ENCODE measurements at places on chromosomes 3 and 15.

DNA sequence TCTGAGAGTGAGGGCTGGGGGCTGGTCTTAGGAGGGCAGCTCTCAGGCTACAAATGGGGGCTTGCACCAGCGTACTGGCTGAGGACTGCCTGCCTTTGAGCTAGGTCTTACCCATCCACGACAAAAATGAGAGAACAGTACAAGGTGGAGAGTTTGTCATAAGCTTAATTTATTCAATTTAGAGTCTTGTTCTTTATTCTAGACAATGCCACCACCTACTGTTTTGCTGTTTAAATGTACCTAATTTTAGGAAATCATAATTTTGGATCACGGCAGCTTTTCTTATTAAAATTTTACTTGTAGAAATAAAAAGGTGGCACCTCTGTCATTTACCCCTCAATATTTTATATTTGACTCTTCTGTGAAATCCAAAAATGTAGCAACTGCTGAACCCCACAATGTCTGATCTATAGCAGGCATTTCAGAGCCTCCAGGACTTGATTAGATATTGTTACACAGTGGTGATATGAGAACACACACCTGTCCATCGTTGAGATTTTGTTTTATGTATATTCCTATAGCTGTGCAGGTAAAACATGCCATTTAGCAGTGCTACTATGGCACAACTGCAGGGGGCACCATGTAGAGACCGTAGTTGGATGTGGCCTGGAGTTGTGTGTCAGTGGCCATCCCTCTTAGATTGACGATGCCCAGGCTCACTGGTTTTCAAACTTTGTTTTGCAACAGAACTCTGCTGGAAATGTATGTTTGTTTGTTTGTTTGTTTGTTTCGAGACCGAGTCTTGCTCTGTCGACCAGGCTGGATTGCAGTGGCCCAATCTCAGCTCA, 88.6 kb downstream of the SLCO3A1 start:
- no peak for DNase-seq

DNA sequence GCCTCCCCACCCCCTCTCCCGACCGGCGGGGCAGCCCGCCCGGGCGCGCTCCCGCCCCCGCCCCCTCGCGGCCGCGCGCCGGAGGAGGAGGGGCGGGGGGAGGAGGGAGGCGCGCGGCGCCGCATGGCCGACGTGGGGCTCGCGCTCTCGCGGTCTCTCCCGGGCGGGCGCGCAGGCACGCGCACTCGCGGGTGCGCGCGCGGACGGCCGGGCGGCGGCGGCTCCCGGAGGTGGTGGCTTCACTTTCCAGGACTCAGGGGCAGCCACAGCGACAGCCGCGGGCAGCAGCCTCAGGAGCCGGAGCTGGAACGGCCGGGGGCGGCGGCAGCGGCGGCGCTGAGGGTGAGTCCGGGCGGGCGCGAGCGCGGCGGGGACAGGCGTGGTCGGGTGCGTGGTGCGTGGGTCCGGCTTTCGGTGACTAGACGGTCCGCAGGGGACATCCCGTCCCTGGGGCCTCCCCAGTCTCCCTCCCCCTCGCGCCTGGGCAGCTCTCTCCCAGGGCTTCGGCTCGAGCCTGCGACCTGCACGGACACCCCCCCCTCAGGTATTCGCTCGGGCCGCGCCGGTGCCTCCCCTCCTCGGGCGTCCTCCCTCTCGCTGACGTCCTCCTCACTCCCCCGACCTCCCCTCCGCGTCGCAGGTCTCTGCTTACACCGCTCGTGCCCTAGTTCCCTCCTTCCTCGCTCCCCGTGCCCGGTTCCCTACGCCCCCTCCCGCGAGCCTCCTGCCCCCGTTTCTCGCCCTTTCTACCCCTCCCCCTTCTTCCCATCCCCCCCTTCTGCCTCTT, at the start of gene UBE2E2:
Gene UBE2E2 (plus strand): TSS at position 407 of the 787 bp plus-strand sequence.
- peak; percentile 66 for DNase-seq

DNA sequence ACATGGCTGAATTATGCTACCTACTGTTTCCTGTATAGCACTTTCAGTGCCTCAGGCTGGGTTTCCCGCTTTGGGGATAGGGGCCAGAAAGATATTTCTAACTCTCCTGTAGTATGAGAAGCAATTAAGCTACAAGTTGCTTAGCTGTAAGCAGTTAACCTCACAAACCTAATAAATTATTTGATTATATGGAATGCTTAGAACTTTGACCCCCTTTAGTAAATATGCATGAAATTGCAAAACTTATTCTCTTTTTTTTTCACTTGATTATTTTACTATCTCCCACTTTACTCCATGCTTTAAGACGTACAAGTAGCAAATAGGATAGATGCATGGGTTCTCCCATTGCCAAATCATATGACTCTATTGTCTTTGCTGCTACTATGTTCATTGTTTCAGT, 27.5 kb upstream of the CHMP2B start:
- DNase-seq = no peak

DNA sequence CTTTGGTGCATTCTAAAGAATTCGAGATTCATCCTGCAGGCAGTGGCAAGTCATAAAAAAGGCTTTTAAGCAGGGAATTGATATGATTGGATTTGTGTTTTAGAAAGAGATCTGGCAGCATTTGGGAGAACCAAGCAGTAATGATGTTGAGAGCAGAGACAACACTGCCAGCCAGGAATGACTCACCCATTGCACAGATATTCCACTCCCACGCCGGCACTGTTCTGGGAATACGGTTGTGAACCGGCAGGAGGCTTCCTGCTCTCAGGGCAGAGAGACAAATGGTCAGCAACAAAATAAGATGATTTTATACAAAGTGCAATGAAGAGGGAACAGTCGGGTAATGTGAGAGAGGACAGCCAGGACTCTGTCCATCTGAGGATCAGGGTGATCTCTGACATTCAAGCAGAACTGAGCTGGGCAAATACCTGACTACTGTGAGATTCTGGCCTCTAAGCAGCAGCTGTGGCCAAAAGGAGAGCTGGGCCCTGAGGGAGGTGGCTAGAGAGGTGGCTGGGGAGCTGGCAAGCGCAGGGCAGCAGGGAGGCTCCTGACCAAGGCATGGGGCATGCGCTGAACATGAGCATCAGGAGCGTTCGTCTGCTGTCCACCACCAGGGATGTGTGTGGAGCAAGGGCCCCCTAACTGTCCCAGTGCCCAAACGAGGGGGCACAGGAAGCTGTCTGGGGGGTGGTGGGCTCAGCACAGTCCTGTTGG, 56.1 kb upstream of the PLXNA1 start:
- DNase-seq = no peak

GRCh38 chr3:157639756-157640426, 136.7 kb upstream of the VEPH1 start:
- DNase-seq = no peak

DNA sequence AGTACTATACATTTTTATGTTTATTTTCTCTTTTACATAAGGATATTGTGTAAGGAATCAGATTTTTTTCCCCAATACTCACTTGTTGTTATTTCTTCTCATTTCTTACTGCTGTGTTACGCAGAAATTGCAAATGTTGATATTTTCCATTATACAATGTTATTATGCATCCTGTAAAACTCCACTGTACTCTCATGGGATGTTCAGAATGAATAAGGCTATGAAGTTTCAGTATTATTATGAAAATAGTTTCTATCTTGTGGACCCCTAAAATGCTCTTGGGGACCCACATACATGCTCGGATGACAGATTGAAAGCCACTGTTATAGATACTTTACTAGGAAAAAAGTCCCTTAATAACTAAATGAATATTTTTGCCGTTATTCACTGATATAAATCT, 329.4 kb downstream of the EPHA3 start:
- DNase-seq = no peak

DNA sequence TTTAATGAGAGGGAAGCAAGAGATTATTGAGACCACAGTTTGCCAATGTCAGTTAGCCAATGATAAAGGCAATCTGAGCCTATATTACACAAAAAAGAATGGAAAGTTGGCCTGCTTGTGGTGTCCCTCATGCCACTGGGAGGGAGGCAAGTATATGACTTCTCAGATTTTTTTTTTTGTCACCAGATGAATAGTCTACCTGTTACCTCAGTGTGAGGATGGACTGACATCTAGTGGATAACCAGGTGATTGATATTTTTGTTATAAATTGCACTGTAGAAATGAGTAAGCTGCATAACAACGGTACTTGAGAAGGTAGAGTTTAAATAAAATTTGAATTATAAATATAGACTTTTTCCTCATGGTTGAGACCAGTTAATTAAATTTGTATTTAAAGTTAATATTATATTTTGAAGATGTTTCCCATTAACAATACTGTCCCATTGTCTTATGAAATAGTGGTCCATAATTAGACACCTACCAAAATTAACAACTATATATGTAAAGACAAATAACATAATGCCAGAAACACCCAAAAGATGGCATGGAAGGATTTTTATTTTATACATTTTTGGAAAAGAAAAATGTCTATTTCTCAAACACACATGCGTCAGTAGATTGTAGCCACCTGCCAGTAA, 237.8 kb upstream of the GADL1 start:
- DNase-seq = no peak

DNA sequence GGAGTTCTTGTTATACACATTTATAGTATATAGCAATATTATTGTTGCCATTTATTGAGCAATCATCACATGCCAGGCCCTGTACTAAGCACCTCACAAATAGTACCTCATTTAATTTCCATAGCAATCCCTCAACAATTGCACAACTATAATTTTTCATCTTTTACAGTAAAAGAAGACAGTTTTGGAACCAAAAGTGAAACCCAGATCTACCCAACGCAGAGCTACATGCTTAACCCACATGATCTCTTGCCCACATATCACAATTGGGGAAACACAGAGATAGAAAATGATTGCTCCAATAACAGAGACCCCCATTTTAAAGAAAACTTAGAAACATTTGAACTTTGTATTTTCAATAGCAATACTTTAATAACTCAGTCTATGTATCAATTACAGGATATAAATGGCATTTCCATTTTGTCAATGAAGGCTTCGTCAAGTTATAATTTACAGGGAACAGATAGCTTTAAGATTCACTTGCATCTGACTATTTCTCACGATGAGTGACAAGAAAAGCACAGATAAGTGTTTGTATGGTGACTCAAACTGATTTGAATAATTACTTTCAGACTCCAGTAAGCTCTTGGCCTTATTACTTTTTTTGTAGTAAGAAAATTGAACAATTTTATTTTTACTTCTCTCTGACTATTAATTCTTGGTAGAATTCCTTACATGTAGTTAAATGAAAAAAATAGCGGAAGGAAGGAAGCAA, 38.7 kb upstream of the CCDC50 start:
- no peak for DNase-seq

- DNase-seq = no peak
Measured at GRCh38 chr15:42759093-42759492, 22.2 kb upstream of the CDAN1 start.

GRCh38 chr3:192957441-192958021, 39.9 kb upstream of the MB21D2 start:
- DNase-seq = no peak

GRCh38 chr3:41125258-41125657, 74.0 kb upstream of the CTNNB1 start:
- DNase-seq = no peak

GRCh38 chr3:100759159-100759558, 49.9 kb downstream of the TFG start:
- DNase-seq = no peak

DNA sequence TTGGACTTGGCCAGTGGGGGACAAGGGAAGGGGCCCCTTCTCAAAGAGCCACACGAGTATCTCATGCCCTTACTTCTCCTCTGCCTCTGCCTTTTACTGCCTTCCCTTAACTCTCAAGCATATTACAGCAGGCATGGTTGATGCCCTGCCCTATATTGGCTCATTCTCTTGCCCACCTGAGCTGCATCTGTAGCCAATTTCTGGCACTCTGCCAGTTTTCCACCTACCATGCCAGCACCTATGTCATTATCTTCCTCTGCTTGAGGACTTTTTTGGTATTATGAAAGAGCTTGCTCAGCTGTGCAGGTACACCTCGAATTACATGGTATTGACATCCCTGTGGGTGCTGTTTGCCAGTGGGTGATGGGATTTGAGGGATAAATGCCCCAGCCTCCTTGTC, 181.8 kb downstream of the OXSM start:
- no peak for DNase-seq

- DNase-seq = no peak
Measured at GRCh38 chr3:3015185-3016089, 94.7 kb downstream of the IL5RA start.

GRCh38 chr3:99741588-99741987, 76.1 kb upstream of the CMSS1 start:
- no peak for DNase-seq

GRCh38 chr3:64213962-64214379, 11.3 kb downstream of the PRICKLE2 start:
- no peak for DNase-seq

DNA sequence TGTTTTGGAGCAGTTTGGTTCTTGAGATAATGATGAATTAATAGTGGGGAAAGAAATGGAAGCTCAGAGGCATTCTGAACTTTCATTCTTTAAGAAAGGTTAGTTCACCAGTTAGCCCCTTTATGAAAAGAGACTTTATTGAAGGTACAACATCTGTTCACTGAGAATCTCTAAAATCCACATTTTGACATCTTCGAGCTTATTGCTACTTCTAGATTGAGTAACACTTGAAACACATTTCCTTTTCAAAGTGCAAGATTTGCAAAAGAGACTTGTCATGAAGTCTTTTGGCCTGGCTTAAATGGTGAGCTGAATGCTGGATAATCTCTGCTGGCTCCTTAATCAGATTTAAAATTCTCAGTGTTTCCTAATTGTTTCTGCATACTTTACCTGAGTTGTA, 42.3 kb downstream of the RAB8B start:
- no peak for DNase-seq

DNA sequence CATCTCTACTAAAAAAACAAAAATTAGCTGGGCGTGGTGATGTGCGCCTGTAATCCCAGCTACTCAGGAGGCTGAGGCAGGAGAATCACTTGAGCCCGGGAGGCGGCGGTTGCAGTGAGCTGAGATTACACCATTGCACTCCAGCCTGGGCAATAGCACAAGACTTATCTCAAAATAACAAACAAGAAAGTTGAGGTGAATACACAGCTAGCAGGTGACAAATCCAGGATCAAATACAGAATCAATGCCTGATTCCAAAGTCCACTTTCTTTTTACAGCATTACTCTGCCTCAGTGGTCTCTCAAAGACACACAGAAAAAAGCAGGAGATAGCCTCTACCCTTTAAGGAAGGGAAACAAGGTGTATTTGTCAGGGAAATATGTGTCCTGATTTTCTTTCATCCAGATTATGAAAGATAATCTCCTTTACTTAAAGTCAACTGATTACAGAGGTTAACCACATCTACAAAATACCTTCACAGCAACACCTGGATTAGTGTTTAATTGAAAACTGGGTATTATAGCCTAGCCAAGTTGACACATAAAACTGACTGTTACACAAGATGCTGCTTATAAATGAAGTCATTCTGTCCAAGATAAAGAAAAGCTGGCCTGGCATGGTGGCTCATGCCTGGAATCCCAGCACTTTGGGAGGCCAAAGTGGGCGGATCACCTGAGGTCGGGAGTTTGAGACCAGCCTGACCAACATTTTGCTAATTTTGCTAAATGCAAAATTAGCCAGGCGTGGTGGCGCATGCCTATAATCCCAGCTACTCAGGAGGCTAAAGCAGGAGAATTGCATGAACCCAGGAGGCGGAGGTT, 4.0 kb upstream of the SLC25A38 start:
- DNase-seq = no peak

DNA sequence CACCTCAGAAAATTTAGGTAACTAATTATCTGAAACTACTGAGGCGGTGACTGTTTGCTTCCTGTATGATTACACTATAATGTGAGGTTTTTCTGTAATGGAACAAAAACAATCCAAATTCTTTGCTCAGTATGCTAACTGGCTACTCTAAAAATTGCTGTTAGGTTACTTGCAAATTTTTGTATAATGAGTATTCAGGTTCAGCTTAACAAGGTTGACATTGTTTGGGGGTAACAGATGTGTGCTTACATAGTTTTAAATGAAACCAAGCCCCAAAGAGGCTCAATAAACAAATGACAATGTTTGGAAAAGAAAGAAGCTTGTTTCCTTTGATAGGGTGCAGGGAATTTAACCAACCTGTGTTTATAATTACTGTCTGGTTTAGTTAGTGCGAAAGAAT, 414.5 kb upstream of the MDFIC2 start:
- no peak for DNase-seq

Data from caudate nucleus (tissue), 63 donors.